Midbrain (tissue), 1 donor: ENCODE measurements at places on chromosomes 1 and 21.

GRCh38 chr1:227390525-227390924 is 72.2 kb upstream of the CDC42BPA start:
- DNase-seq, result no peak

DNA sequence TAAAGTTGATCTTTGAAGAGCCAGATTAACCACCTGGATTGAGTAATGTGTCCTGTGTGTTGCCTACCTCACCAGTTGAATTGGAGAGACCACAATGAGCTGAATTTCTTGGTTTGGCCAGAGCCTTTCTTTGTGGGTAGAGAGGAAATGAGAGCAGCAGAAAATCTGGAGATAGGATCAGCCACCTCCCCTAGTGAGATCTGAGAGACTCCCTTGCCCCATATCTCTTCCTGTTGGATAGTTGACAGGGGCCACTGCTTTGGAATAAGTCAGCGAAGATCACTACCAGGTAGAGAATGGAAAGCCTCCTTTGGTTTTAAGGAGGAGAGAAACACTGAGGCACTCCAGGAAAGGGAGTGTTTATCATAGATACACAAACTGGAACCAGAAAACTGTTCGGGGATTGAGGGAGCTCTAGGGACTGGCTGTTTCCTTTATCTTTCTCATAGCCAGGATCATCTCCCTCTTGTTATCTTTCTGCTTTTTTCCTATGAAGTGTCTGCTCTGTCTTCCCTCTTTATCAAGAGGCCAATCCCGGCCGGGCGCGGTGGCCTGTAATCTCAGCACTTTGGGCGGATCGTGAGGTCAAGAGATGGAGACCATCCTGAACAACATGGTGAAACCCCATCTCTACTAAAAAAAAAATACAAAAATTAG is 21.3 kb upstream of the ZNF326 start:
- DNase-seq, result no peak

DNA sequence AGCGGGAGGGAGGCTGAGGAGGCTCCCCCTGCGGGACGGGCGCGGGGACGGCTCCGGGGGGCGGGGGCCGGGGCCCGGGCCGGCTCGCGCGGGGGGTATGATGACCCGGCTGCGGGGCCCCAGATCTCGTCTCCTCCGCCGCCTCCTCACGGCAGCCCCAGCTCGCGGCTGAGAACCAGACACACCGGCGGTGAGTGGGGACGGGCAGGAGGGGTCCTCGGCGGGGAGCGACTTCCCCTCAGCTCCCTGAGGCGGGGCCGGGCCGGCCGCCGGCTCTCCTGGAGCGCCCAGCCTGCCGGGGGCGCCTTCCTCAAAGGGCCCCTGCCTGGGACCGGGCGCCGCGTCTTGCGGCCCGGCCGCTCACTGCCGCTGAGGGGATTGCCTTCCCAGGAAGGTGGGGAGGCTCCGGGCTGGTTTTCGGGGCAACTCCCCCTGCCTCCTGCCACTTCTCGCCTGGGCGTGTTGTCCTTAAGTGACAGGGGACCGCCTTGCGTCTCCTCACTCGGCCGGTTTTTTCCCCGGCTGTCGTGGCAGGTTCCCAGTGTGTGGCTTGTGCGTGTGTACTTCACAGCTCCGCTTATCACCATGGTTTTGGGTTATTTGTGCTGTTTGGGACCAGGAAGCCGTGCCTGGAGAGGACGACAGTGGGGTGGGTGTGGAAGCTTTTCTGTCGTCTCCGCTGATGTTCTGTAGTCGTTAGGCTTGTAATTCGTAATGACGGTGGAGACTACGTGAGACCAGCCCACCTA is 800 bp downstream of the HIPK1 start:
- DNase-seq, result peak; percentile 46

DNA sequence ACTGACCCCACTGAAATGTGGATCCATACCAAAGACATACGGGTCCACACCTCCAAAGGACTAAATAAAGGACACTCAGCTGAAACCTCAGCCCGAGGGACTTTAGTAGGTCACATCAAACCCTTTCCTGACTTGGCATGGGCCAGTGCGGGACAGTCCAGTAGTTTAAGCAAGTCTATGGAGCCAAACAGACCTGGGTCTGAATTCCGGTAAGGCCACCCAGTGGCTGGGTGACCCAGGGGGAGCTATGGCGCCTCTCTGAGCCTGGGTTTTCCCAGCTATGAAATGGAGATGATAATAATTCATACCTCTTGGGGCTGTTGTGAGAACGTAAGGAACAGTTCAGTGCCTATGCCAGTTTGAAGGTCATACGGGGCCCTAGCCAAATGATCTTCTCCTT is 36.2 kb upstream of the ZBTB40 start:
- no peak for DNase-seq

DNA sequence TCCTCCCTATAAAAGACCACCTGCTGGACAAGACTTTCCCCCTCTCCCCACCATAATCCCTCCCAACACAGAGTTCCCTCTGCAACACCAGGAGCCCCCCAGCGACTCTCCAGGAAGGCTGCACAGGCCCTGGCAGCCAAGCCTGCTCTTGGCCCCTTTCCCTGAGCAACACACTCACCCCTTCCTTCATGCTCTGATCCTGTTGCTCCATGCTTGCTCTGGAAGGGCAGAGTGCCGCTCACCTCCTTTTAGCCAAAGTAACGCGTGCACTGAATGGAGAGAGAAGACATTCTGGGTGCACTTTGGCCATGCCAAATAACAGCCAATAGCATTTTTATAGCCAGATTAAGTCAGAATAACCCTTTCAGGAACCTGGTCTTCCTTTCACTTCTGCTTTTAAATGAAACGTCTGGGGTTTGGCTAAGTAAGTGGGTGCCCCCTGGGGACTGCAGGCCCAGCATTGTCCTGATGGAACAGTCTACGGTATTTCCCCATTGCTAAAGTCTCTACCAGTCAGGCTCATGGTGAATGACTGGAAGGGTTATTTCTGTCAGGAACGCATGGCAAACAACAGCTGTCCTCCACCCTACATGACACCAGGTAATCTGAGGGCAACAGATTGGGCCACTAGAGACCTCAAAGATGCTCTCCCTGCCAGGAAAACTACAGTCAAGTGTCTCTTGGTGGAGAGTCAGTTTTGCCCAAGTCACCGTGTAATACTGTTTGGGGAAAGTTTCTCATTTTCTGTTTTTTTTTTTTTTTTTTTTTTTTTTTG is at the start of gene SLC2A5:
Gene SLC2A5, minus strand, starts transcription at position 310 of the 775 bp plus-strand sequence. Its CDS starts 99 bp downstream, at position 211.
- DNase-seq, result peak; percentile 60

DNA sequence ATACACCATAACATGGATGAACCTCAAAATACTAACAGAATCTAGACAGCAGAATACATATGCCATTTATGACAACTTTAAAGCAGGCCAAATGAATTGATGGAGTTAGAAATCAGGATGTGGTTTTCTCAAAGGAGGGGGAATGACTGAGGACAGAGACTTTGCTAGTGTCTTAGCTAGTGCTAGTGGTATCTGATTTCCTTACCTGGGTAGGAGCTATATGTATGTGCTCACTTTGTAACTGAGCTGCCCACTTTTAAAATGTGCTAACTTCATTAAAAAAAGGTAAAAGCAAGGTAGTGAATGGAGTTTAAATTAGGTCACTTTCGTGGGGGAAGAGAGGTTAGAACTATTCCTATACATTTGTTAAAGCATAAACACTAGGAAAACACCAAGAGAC is 2.6 kb downstream of the GTF2B start:
- no peak for DNase-seq

DNA sequence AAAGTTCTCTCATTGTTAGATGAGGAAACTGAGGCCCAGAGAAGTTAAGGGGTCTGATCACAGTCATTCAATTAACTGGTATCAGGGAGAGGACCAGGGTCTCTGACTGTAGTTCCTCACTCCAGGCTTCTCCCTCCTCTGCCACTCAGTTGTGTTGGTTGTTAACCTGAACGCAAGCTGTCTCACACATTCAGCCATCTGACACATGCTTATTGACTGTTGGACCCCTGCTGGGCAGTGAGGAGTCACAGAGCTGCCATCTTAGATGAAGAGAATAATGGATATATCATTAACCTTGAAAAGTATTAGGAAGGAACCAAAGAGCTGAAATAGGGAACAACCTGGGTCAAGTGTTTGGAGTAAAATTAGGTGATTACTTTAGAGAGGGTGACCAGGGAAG is 194.8 kb downstream of the ZZZ3 start:
- DNase-seq, result no peak

DNA sequence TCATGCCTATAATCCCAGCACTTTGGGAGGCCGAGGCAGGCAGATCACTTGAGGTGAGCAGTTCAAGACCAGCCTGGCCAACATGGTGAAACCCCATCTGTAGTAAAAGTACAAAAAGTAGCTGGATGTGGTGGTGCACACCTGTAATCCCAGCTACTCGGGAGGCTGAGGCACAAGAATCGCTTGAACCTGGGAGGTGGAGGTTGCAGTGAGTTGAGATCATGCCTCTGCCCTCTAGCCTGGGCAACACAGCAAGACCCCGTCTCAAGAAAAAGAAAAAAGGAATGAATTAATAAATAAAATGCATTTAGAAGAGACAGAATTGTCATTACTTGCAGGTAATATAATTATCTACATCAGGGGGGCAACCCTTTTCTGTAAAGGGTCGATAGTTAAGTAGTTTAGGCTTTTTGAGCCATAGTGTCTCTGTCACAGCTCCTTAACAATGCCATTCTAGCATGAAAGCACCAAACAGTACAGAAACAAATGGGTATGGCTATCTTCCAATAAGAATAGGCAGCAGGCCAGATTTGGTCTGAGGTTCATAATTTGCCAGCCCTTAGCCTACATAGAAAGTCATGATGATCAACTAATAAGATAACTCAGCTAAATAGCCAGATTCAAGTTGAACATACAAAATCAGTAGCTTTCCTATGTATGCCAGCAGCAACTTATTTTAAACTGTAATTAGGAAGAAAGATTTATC is 56.8 kb downstream of the RPRD2 start:
- DNase-seq, result peak; percentile 42

- peak; percentile 41 for DNase-seq
Observed at GRCh38 chr1:226979517-226980121, 39.5 kb downstream of the COQ8A start.

DNA sequence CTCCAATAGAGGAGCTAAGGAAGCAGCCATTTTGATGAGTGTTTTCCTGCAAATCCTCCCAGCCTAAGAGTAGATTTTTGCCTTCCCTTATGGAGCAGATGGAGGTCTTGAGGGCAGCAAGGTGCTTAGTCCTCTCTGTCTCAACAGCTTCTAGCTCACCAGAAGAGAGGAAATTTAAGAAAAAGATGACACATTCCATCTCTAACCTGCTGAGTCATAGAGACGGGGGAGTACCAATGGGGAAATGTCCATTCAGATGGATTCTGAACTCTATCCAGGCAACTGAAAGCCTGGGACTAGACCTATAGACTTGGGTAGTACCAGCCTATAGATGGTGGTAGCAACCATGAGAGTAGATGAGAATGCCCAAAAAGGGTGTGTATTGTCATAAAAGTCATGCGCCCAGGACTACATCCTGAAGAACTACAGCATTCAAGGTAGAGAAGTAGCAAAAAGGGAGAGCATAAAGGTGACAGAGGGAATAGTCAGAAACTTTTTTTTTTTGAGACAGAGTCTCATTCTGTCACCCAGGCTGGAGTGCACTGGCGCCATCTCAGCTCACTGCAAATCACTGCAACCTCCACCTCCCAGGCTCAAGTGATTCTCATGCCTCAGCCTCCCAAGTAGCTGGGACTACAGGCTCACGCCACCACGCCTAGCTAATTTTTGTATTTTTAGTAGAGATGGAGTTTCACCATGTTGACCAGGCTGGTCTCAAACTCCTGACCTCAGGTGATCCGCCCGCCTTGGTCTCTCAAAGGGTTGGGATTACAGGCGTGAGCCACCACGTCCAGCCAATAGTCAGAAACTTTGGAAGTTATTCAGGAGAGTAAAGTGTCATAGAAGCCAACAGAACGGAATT is 10.7 kb upstream of the ELOA start:
- no peak for DNase-seq

DNA sequence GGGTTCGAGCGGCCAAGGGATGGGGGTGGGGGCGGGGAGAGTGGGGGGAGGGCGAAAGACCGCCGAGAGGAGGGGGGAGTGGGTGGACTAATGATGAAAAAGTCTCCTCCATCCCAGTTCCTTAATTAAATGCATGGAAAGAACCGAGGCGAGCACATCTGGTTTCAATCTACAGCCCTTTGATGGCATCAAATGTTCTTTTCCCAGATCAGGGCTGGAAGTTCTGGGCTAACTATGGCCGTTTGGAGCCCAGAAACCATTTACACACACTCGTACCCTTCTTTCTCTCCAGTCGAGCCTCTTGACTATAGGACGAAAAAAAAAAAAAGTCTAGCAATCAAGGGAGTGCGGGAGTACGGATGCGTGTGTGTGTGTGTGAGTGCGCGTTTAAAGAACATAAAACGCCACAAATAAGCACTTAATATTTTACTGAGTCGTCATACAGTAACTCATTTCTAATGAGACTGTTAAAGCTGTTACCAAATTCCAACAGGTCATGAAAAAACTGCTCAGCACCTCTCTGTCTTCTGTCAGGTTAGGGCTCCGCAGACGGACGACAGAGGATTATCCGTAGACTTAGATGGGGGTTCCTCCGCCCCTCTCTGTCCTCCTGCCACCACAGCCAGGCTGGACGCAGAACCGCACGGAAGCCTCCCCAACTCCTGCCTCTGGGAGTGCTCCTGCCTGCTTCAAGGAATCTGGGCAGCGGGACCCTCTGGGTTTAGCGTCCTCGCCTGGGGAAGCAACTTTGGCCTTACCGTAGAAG is 2.1 kb upstream of the PRRX1 start:
- peak; percentile 18 for DNase-seq

GRCh38 chr21:22132358-22133071 is 1134.3 kb downstream of the NCAM2 start:
- no peak for DNase-seq

DNA sequence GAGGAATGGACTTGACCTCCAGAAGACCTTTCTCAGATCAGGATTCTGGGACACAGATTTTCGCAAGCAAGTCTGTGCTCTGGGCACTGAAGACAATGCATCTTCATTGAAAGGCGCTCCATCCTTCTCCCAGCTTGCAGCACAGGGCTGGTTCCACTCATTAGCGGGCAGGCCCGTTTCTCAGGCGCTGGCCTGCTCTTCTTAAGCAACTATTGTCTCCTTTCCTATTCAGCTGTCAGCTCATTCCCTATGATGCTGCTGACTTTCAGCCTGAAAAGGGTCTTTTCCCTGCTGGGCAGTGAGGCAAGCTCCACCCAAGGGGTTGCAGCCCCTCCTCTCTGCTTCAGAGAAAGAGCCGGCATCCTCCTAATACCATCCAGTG is 91.9 kb upstream of the PLXNA2 start:
- DNase-seq, result no peak

DNA sequence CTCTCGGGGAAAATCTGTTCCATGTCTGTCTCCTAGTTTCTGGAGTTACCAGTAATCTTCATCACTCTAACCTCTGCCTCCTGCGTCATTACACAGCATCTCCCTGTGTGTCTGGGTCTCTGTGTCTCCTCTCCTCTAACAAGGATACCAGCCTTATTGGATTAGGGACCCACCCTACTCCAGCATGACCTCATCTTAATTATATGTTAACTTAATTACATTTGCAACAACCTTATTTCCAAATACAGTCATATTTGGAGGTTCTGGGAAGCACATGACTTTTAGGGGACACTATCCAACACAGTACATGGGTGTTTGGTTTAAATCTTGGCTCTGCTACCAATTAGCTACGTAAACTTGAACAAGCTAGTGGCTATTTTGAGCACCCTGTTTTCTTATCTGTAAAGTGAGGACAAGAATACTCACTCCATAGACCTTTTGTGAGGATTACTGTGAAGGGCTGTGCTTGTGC is 83.9 kb upstream of the SGIP1 start:
- DNase-seq, result no peak
